Amniotic stem cell (primary cell): ENCODE measurements at places on chromosomes 5 and 9.

DNA sequence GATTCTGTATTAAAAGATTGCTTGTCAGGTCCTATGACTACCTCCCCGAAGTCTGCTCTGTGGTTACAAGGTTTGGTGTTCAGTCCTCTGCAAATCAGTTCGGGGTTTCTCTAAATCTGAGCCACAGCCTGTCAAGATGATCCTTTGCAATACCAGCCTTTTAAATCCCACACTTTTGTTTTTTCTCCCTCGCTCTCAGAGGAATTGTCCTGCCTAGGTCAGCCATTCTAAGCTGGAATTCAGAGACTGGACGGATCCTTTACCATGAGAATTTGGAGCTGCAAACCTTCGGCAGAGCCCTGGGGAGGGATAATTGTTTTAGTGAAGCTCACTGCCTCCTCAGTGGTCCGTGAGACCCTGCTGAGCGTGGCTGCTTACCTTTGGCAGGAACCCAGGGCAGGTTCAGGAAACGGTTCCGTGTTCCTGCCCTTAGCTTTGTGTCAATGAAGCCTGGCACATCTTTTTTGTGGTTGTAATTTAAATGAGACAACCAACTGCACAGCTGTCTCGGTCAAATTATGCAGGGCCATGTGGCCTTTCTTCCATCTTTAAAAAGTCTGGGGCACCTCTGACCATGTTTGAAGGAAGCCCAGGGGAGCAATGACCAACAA lies 47.2 kb downstream of the EBF1 start:
- DNase-seq: no peak

- DNase-seq: no peak
Measured at GRCh38 chr5:146329697-146330096, 8.9 kb upstream of the POU4F3 start.

- DNase-seq: peak; percentile 2
Measured at GRCh38 chr9:132268725-132269352, 85.9 kb downstream of the SETX start.

DNA sequence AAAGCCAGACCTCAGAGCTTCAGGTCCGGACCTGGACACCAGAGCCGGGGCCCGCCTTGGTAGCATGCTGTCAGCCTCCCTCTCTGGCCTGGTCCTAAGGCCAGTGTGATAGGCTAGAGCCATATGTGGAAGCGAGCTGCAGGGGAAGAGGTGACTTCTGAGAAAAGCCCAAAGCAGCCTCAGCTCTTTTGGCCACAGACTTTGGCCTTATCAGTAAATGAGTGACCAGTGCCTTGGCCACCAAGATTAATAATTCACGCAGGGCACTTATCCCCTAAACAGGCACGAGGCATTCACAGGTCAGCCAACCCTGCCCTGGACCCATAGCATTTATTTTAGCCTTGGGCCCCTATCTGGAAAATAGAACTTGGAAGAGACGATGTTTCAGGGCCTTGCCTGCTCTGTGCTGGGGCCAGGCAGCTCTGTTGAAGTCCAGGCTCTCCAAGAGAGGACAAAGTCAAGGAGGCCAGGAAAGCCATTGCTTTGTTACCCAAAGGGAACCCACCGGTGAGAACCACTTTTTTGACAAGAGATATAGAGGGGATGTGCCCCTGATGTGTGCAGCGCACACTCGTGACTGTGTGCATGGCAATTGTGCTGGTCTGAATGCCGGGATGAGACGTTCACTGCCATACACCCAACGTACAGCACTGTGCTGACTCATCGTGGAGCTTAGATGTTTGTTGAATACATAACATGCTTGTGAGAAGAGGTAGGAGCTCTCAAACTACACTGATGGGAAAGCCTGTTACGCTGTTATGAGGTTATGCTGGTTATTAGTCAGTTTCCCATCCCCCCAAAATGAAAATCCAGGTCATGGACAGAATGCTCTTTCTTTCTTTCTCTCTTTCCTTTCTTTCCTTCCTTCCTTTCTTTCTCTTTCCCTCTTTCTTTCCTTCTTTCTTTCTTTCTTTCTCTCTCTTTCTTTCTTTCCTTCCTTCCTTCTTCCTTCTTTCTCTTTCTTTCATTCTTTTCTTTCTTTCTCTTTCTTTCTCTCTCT lies 5.0 kb upstream of the SLC34A1 start:
- peak; percentile 73 for DNase-seq

GRCh38 chr5:8752595-8752994 lies 793.3 kb downstream of the SEMA5A start:
- DNase-seq: no peak

- no peak for DNase-seq
Measured at GRCh38 chr5:144433893-144434292, 263.2 kb downstream of the KCTD16 start.

DNA sequence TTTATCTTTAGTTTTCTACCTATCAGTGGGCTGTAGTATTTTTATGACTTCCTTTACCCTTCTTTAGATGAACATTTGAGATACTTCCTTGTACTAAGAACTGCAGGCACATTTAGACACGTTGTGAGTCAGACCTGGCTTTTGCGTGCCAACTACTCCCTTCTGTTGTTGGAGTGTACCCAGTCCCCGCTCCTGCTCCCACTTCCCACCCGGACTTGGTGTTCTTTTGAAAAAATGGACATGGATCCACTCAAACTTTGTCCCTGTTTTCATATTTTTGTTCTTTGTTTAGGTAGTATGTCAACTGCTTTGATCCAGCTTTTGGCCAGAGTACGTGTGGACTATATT lies 60.7 kb downstream of the PARP8 start:
- no peak for DNase-seq

DNA sequence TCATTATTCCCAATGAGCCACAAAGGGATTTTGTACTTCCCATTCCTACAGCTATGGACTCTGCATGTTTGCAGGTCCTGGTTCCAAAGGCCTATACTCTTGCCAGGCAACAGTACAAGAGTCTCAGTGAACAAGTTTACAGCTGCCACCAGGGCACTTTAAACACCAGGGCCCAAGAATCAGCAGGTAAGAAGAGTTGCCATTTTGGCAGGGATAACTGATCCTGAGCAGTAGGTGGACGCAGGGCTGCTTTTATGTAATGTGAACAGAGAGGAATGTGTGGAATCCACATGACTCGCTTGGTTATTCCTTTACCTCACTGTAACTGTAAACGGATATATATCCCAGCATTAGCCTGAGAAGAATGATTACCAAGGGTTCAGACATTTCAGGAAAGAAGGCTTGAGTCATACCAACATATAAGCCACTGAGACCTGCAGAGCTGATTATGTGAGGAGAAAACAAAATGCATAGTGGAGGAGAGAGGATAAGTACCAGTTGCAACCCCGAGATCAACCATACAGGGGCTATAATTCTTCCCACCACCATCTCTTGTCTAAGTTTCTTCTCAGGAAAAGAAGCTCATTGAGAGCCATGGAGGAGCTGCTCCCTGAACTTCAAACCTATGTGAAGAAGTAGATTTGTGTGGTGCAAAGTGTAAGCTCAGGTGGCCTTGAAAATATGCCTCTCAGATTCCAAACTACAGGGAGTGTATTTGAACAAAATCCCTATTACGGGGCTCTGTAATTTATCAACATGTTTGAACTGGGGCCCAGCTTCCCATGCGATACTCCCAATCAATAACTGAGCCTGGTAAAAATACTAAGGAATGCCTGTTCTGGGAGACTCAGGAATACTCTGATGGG lies 24.6 kb downstream of the RAPGEF6 start:
- peak; percentile 35 for DNase-seq

DNA sequence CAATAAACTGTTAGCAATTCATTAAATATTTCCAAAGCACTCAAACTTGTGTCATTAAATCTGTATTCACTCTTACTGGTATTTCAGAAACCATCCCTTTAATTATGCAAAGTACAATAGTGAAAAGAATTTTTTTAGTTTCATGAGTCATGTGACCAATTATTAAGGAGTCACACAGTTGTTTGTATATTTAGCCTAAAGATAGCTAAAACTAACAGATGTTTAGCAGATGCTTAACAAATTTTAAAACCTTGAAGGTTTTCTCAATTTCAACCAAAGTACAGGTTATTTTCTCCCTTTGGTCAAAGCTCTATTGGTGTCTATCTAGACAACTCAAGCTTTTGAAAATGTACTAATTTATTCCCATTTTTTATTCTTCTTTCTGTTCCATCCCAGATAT lies 44.1 kb downstream of the PJA2 start:
- no peak for DNase-seq

- DNase-seq: peak; percentile 35
Measured at GRCh38 chr5:73496984-73497457, 1.2 kb upstream of the BTF3 start.

DNA sequence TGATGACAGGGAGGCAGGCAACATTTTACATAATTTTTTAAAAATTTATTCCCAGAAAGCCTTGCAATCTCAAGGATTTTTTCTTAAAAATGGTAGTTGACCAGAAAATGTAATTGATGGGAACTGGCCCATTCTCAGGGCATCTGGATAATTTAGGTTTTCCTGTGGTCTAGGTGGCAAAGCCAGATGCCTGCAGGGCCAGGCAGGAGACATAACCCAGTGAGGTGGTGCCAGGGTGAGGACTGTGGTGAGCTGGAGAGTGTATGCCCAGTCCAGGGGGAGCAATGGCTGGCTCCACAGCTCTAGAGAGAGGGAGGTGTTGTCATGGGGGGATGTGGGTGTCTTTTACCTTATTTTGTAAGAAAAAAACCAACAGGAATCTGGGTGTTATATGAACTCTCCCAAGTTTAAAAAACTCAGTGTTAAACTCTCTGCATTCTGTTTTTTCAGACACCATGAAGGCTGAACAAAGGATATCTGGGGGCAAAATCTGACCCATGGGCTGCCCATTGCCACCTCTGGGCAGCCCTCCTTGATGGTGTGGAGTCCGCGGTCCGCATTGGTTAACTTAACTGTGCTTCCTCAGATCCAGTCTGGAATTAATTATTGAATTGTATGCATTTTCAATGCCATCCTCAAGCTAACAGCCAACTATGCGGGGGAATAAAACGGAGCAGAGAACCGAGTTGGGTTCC lies 43.9 kb downstream of the BOD1 start:
- DNase-seq: no peak

- DNase-seq: no peak
Measured at GRCh38 chr5:158224253-158224652, 365.3 kb upstream of the CLINT1 start.

- no peak for DNase-seq
Measured at GRCh38 chr5:1731091-1731639, 68.5 kb downstream of the MRPL36 start.

DNA sequence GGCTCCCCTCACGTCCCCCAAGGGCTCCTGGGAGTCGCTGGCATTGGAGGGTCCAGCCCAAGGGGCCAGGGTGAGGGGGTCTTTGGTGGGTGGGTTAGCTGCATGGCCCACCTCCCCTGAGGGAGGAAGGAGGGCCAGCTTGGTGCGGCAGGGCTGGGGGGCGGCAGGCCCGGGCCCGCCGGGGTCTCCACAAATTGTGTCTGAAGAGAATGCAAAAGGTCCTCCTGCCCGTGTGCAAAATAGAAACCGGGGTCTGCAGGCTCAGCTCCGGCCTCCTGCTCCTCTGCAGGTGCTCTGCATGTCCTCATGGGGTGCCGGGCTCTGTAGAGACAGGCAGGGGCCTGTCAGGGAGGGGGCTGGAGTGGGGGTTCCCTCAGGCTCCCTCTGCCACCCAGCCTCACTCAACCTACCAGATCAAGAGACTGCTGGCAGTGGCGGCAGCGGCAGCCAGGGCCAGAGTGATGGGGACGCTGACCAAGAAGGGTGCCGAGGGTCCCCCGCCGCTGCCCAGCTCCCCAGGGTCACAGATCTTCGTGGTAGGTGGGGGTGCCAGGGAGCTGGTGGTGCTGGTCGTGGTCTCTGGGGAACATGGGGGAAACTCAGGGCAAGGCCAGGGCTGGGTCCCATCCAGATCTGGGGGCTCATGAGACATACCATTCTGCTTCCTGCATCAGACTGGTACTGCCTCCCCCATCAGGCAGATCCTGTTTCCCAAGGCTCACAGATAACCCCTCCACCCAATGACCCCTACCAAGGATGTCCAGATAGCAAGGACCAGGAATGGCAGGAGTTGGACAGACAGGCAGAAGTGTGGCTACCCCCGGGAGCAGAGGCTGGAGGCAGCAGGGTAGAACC lies 29.2 kb upstream of the ENHO start:
- no peak for DNase-seq

- peak; percentile 48 for DNase-seq
Measured at GRCh38 chr9:6414247-6414641, 1.2 kb downstream of the UHRF2 start.

DNA sequence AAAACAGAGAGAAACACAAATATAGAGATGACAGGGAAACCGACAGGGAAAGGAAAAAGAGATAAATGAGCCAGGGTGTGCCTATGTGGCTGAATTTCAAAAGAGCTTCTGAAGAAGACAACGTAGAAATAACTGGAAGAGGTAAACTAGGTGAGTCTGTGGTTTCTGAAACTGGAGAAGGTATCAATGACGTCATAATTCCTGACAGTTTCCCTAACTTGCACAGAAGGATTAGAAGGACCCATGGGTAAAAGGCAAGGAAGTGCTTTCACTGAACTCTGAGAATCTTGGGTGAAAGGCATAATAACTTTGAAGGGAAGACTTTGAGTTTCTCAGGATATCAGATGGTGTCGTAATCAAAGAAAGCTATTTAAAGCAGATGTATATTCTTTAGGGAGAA lies 790.8 kb upstream of the NUDT12 start:
- no peak for DNase-seq

- no peak for DNase-seq
Measured at GRCh38 chr9:127128341-127129072, 6.1 kb upstream of the ANGPTL2 start.
